ENCODE measurements at places on chromosomes 11 and 22.

GRCh38 chr22:28963362-28963761 lies 80.0 kb downstream of the ZNRF3 start:
- no peaks in the 10 kb centered on the region for H3K36me3 ChIP-seq
- no peak overlapping the region for H3K27ac ChIP-seq
- no peak for DNase-seq
- peaks cover 80% of the 10 kb centered on the region for H3K27me3 ChIP-seq

GRCh38 chr11:61534933-61535839 lies 26.6 kb downstream of the LRRC10B start:
- H3K4me3 ChIP-seq = no peak overlapping the region
- DNase-seq = no peak
- H3K27ac ChIP-seq = no peak overlapping the region

DNA sequence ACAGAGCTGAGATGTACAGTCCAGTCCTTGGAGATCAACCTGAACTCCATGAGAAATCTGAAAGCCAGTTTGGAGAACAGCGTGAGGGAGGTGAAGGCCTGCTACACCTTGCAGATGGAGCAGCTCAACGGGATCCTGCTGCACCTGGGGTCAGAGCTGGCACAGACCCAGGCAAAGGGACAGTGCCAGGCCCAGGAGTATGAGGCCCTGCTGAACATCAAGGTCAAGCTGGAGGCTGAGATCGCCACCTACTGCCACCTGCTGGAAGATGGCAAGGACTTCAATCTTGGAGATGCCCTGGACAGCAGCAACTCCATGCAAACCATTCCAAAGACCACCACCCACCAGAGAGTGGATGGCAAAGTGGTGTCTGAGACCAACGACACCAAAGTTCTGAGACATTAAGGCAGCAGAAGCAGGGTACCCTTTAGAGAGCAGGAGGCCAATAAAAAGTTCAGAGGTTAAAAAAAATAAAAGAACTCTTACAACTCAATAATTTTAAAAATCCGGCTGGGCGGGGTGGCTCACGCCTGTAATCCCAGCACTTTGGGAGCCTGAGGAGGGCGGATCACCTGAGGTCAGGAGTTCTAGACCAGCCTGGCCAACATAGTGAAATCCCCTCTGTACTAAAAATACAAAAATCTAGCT lies 69.9 kb upstream of the RTL6 start:
- no peaks in the 10 kb centered on the region for H3K36me3 ChIP-seq
- no peak for DNase-seq
- peaks cover 18% of the 10 kb centered on the region for H3K27me3 ChIP-seq
- H3K4me3 ChIP-seq = no peak overlapping the region
- no peak overlapping the region for H3K27ac ChIP-seq

DNA sequence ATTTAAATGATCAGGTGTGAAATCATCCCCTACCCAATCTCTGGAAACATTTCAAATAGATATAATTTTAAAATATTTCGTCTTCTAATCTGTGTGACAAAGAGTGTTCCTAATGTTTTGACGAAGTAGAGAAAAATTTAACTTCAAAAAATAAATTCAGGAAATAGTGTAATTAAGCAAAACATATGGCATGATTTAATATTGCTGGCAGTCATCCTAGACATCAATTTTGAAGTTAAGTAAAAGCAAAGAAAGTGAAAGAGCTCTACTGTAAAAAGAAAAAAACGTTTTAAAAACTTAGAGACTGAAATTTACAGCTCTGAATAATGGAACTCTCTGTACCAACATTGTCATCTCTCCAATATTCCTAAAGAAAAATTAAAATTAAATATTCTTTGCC lies 1062.3 kb downstream of the LRRC4C start:
- H3K27ac ChIP-seq = no peak overlapping the region
- no peak overlapping the region for H3K4me3 ChIP-seq
- H3K36me3 ChIP-seq = no peaks in the 10 kb centered on the region
- no peaks in the 10 kb centered on the region for H3K27me3 ChIP-seq
- no peaks in the 10 kb centered on the region for H3K4me1 ChIP-seq
- DNase-seq = no peak

DNA sequence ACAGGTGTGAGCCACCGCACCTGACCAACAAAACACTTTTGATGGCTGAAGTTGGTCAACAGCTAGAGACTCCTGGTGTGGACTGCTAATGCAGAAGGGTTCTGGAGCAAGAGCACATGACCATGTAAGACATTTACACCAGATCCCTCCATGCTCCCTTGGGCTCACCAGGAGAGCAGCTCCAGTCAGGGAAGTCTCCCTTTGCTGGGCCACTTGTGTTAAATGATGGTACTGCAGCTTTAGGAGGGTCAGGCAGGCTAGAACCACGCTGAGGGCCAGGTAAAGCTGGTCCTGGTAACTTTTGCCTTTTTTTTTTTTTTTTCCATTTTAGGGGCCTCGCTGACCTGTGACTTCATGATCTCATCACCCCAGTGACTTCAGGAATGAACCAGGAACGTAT lies 146.4 kb downstream of the FBXO7 start:
- no peak for DNase-seq
- peaks cover 22% of the 10 kb centered on the region for H3K27me3 ChIP-seq
- no peaks in the 10 kb centered on the region for H3K36me3 ChIP-seq
- no peaks in the 10 kb centered on the region for H3K4me1 ChIP-seq
- H3K27ac ChIP-seq = no peak overlapping the region
- no peak overlapping the region for H3K4me3 ChIP-seq

DNA sequence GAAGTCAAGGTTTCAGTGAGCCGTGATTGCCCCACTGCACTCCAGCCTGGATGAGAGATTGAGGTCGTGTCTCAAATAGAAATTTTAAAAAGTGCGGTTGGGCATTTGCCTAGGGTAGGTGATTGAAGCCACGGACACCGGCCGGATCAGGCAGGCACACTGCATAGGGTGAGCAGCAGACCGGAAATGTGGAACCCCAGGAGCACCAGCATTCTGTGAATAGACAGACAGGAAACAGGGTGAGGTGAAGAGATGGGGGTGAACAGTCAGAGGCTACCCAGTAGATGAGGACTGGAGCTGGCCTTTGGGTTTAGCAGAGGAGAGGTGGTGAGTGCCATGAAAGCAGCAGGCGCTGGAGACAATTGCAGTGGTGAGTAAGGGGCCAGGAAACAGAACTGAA lies 43.5 kb downstream of the PPFIA1 start:
- no peaks in the 10 kb centered on the region for H3K27me3 ChIP-seq
- H3K4me3 ChIP-seq = no peak overlapping the region
- peaks cover 6% of the 10 kb centered on the region for H3K36me3 ChIP-seq
- no peak for DNase-seq
- peaks cover 43% of the 10 kb centered on the region for H3K4me1 ChIP-seq

All from central memory CD8-positive, alpha-beta T cell (primary cell).